NCI-H1092 (cell line): ENCODE measurements at places on chromosomes 4 and X.

GRCh38 chr4:106893903-106894302 is 142.2 kb downstream of the DKK2 start:
- no peak for DNase-seq

GRCh38 chrX:108361316-108361715 is 76.9 kb downstream of the COL4A6 start:
- no peak for DNase-seq

- DNase-seq = no peak
Measured at GRCh38 chr4:24778464-24779225, 16.7 kb upstream of the SOD3 start.

DNA sequence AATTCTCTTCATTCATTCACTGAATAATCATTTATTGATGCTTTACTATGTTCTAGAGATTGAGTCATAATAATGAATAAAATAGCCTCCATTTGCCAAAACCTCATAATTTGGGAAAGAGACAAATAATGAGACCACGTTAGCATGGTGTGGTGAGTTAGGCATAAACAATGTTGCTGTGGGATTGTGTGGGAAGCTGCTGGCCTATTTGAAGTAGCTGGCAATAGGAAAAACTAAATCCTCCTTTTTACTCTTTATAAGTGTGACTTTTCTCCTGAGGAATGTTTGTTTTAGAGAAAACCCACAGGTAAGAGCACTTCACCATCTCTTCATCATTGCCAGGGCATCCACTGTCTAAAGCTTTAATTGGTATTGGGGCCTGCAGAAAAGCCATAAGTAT is 95.3 kb downstream of the AREG start:
- DNase-seq = no peak

DNA sequence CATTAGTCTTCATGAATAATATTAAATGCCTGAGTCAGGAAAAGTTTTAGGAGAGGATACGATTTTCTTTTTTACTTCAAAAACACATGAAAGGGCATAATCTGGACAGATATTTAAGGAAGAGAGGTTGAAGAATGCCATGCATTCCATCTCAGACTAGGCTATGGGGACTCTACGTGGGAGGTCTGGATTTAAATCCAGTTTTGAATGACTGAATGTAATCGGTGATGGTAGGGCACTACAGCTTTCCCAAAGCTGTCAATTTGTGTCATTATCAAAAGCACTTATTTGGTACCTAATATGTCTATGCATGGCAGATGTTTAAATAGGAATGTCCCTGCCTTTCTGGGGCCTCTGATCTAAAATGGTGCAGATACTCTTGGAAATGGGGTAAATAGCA is 59.3 kb upstream of the RPL34 start:
- DNase-seq = no peak

DNA sequence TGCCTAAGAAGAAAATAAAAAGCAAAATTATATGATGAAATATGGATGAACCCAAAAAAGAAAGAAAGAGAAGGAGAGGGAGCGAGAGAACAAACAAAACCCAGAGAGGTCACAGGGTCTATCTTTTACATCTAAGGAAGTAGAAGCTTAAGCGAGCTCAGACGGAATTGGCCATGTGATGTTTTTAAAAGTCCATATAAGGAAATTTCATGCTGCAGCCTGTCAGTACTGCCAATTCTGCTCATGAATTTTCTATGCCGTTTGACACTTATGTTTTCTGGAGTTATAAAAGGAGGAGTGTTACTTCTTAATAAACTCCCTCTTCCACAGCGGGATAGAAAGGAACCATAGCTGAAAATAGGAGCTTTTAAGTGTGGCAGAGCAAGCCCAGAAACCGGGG is 32.9 kb upstream of the DCX start:
- no peak for DNase-seq

DNA sequence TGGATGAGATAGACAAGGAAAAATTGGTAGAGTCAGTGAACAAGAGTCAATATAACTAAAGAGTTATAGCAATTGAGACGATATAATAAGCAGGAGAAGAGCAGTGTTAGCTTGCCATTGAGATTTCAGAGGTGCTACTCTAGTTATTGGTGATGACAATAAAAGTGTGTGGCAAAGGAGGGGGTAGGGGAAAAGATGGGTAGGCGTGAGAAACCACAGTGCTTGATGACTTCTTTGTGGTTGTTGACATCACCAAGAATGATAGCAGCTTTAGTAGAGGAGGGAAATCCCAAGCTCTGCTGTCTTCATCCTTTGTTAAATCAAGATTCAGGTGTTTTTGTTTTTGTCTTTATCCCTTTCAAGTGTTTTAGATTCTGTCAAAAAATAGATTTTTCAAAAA is 179.9 kb upstream of the PPP3CA start:
- DNase-seq = no peak

DNA sequence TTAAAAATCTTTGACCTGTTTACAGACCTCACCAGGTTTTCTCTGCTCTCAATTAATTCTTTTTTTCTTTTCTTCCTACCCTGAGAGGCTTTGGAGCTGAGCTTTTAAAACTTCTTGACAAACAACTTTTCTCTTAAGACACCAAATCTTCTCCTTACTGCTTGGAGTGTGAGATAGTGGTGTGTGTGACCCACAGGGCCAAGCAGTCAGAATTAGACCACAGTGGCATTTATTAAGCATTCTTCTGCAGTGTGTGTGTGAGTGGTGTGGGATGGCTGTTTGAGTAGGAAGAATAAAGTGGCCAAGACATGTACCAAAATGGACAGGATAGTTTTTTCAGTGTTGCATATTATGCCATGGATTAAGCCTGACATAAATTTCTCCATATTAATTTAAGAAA is 665.1 kb downstream of the RAPGEF2 start:
- no peak for DNase-seq

- no peak for DNase-seq
Measured at GRCh38 chr4:54915276-54915675, 210.1 kb downstream of the KDR start.

- DNase-seq = no peak
Measured at GRCh38 chr4:8170341-8170740, 11.7 kb upstream of the ABLIM2 start.

DNA sequence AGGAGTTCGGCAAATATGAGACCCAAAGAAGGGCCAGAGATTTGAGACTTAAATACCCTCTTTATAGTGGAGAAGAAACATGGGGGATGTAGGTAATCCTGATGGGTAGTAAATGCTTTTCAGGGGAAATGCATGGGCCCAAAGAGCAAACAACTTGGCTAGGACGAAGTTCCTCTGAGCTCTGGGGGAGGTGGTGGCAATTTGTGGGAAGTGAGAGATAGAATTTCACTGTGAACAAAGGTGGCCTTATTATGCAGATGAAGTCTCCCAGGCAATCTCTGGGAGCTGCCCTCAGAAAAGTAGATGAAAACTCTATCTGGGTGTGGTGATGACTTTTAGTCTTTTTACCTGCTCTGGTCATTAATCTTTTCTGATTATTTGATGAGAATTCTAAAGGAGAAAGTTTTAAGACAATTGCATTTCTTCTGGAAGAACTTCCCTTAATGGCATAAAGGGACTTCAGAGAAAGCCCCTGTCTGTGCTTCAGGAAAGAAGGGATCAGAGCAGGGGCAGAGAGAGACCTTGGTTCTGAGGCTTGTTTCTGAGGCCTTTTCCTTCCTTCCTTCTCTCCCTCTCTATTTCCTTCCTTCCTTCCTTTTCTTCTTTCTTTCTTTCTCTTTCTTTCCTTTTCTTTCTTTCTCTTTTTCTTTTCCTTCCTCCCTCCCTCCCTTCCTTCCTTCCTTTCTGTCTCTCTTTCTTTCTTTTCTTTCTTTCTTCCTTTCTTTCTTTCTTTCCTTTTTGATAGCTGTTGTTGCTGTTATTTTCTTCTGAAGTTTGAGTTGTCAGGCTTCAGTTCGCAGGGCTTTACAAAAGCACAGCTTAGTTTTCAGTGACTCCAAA is 37.5 kb upstream of the MAOA start:
- DNase-seq = no peak

DNA sequence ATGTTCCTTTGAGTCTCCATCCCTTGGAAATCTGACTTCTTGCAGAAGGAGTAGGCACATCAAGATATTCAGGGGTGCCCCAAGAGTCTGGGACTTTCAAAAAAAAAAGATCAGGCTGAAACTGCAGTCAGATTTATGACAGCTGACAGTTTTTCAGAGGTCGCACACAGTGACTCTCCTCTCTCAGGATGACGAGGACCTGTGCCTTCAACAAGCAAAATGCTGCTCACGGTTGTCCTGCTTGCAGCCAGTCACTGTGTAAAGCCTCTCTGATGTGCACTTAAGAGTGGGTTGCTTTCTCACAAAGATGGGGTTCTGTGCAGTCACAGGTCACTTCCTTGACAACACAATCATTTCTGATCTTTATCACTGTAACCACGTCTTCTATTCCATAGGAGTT is 178.2 kb downstream of the PTTG2 start:
- DNase-seq = no peak

DNA sequence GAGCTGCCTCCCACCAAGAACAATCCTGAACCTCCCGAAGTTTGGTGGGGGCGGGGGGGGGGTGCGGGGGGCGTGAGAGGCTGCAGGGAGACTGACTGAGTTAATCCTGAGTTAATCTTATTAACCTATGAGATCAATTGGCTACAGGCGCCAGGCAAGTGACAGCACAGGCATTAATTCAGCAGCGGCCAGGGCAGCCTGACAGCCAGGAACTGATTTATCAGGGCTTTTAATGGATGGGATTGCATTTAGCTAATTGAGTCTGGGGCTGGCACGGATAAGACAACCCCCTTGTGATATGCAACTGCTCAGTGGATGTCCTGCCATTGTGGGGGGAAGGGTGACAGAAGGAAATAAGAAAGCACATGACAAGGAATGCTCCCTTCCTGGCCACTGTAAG is 16.3 kb downstream of the RTL5 start:
- no peak for DNase-seq

DNA sequence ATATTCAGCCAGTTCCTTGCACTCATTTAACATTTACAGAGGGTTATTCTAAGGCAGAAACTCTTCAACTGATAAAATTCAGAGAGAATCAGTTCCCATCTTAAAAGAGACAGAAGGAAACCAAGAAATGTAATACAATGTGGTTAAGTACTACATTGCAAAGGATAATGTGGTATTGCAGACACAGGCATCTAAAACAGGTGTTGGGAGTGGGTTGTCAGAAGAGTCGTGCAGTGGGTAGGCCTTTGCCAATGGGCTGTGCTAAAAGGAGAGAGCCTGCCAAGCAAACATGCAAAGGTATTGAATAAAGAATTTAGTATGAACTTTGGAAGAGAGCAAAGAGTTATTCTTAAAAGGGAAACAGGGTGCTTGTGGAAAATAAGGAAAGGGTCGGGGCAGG is 1044.4 kb upstream of the DIAPH2 start:
- DNase-seq = no peak

- no peak for DNase-seq
Measured at GRCh38 chr4:184262901-184263300, 45.2 kb upstream of the ENPP6 start.

- DNase-seq = no peak
Measured at GRCh38 chr4:10761903-10762302, 77.3 kb upstream of the CLNK start.

- DNase-seq = no peak
Measured at GRCh38 chrX:34764852-34765361, 107.8 kb upstream of the TMEM47 start.

GRCh38 chr4:113435893-113436292 is 325.6 kb downstream of the CAMK2D start:
- DNase-seq = no peak

- no peak for DNase-seq
Measured at GRCh38 chrX:153379971-153380581, 21.1 kb downstream of the PNMA6E start.

DNA sequence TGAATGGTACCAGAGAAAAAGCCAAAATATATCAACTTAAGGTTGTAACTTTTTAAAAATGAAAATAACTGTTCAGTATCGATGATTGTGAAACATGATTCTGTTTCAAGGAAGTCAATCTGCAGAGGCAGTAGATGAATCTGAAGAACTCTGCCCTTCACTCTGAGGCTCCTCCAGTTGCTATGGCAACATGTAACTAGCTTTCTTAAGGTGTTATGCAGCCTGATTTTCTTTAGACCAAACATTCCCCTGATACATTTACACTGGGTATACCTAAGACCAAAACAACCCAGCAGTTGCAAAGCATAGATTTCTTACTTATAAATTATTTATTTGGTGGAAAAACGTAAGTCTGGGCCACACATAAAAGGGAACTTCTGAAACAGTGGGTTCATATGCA is 133.6 kb upstream of the RASGEF1B start:
- no peak for DNase-seq

GRCh38 chr4:1406981-1407656 is 877 bp upstream of the NKX1-1 start:
- no peak for DNase-seq

GRCh38 chrX:119828446-119828845 is 24.3 kb downstream of the UPF3B start:
- DNase-seq = no peak

- peak; percentile 5 for DNase-seq
Measured at GRCh38 chr4:143514497-143514896, 995 bp downstream of the SMARCA5 start.

- no peak for DNase-seq
Measured at GRCh38 chrX:123976706-123977316, 15.3 kb downstream of the STAG2 start.

DNA sequence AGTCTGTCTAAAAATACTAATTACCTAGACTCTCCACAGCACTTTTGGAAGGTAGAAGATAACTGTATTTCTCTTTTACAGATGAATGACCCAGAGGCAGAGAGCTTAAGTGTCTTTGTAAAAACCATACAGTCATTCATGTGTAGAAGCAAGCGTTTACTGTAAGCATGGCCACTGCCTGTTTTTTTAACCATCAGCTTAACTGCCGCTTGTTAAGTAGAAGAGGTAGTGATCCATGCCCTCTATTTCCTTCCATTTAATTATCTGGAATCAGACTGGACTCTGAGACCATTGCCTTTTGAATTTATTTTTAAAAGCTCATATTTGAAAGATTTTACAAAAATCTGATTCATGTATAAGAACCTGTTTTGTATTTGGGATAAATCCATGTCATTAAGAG is 111.2 kb upstream of the TECRL start:
- peak; percentile 71 for DNase-seq

- DNase-seq = no peak
Measured at GRCh38 chr4:47500776-47501175, 15.7 kb downstream of the ATP10D start.

- no peak for DNase-seq
Measured at GRCh38 chr4:173499658-173500535, 30.1 kb downstream of the HAND2 start.

DNA sequence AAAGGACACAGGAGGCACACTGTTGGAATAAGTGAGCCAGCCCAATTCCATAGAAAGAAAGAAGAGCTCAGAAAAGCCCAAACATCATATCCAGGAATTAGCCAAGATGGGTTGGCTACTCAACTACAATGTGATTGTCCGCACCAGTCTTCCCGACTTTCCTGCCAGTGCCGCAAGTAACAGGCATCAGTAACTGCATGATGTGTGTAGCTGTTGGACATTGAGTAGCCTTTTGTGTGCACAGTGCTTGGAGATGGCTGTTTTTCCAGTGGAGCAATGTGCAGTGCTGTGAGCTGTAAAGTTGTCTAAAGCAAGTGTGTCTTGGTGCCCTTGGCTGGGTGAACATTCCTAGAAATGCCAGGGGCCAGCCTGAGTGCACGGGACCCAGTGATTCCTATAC is 29.2 kb upstream of the FAM193A start:
- no peak for DNase-seq

GRCh38 chrX:22987452-22987851 is 12.3 kb upstream of the DDX53 start:
- DNase-seq = no peak
